ENCODE measurements at places on chromosomes 6 and 20. TPM values are rescaled to one million over a fixed set of nuclear protein-coding genes. Genes with fewer than 3 reads are reported as not detected.

DNA sequence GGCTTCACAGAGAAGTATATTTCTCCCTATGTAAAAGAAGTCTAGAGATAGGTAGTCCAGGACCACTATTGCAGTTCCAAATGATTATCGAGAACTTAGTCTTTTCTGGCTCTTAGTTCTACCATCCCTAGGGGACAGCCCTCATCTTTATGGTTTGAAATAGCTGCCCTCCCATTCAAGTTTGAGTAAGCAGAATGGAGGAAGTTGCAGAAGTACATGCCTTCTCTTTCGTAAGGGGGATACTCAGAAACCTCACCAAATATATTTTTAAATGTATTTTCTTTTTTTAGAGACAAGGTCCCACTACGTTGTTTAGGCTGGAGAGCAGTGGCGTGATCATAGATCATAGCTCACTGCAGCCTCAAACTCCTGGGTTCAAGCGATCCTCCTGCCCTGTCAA, 236.8 kb upstream of the RREB1 start:
- no peak for DNase-seq

DNA sequence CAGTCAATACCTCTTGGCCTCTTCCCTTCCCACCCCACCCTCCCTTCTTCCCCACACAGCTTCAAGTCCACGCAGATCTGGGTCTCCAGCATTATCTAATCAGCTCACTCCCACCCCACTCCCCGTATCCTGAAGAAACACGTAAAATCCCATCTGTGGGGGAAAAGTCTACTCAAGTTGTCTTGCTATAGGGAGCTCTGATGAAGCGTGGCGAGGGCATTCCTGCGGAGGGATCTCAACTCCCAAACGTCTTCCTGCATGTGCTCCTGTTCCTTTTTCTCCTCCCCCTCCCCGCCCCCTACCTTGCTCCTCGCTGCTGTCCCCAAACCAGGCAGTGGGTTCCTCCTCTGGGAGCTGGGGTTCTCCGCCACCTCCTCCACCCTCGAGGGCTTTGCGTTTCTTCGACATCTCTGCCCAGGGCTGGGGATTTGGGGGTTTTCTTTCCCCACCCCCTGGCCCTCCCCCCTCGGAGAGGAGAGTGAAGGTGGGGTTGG, 181.8 kb downstream of the TBXT start:
- no peak for DNase-seq

DNA sequence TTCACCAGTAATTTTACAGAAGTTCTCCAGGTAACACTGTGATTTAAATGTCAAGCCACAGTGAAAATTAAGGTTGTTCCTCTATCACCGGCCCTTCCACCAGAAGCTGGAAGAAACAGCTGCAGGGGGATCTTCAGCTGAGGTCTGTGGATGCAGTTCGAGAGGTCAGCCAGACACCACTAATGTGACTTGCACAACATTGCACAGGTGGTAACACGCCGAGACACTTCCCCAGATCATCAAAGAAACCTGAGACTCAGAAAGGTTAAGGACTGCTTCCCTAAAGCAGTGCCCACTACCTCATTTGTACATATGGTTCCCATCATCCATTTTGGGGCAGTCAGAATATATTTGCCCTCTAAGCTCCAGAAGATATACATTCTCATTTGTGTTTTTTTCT, 8.1 kb upstream of the SERPINB9 start:
- DNase-seq = peak; percentile 36

GRCh38 chr6:40346246-40346645, 240.9 kb downstream of the LRFN2 start:
- peak; percentile 55 for DNase-seq

The GNAS-AS1 gene
- 0.75 TPM for total RNA-seq

The EYA2 gene
- total RNA-seq = 0.40 TPM
